ENCODE measurements at places on chromosomes 1 and 21. TPM values are rescaled to one million over a fixed set of nuclear protein-coding genes. Genes with fewer than 3 reads are reported as not detected.

Gene BGLAP
- not detected for total RNA-seq

Gene AIRE
- 0.41 TPM for total RNA-seq

Gene KRTAP24-1
- total RNA-seq: not detected

Gene CHIT1
- total RNA-seq: 1.6 TPM

Gene FRRS1
- total RNA-seq: 2.4 TPM

Gene ADAMTSL4
- under 0.01 TPM for total RNA-seq

Gene ELF3
- total RNA-seq: under 0.01 TPM

Gene RNF186
- total RNA-seq: not detected

Gene VSIG8
- not detected for total RNA-seq

Gene OR10J1
- not detected for total RNA-seq

Gene RNU1-3
- under 0.01 TPM for total RNA-seq

Gene PLA2G2F
- not detected for total RNA-seq

Gene VANGL1
- total RNA-seq: 2.9 TPM

Gene CRP
- total RNA-seq: not detected

Gene TNFRSF9
- not detected for total RNA-seq

Gene TRIM17
- 1.6 TPM for total RNA-seq

Gene TMPRSS3
- not detected for total RNA-seq

Gene RIMS3
- total RNA-seq: 24.1 TPM

Gene FCGR3A
- total RNA-seq: 2.9 TPM

Gene NES
- 43.2 TPM for total RNA-seq

Gene KLF17
- total RNA-seq: under 0.01 TPM

Gene B3GALT5
- total RNA-seq: 0.41 TPM

Gene FAM72B
- 0.82 TPM for total RNA-seq

Gene CR1L
- not detected for total RNA-seq

Gene ADGRB2
- total RNA-seq: 42.4 TPM

Gene HSD3B1
- not detected for total RNA-seq

Gene CRYZ
- 7.7 TPM for total RNA-seq

Gene STUM
- total RNA-seq: 26.1 TPM

Gene KAZN
- 17.1 TPM for total RNA-seq

Gene RBBP5
- 23.2 TPM for total RNA-seq

Gene CD53
- 9.8 TPM for total RNA-seq

Gene TAS1R1
- not detected for total RNA-seq

Gene PDZK1
- total RNA-seq: 0.82 TPM

Gene ZNF697
- 31.4 TPM for total RNA-seq

Gene IGSF3
- 134 TPM for total RNA-seq

Gene MCOLN2
- not detected for total RNA-seq

Gene IL6R
- 3.3 TPM for total RNA-seq

Measured in frontal cortex (tissue), 4 donors.